ENCODE measurements at places on chromosomes 2 and 18. TPM values are rescaled to one million over a fixed set of nuclear protein-coding genes. Genes with fewer than 3 reads are reported as not detected.

DNA sequence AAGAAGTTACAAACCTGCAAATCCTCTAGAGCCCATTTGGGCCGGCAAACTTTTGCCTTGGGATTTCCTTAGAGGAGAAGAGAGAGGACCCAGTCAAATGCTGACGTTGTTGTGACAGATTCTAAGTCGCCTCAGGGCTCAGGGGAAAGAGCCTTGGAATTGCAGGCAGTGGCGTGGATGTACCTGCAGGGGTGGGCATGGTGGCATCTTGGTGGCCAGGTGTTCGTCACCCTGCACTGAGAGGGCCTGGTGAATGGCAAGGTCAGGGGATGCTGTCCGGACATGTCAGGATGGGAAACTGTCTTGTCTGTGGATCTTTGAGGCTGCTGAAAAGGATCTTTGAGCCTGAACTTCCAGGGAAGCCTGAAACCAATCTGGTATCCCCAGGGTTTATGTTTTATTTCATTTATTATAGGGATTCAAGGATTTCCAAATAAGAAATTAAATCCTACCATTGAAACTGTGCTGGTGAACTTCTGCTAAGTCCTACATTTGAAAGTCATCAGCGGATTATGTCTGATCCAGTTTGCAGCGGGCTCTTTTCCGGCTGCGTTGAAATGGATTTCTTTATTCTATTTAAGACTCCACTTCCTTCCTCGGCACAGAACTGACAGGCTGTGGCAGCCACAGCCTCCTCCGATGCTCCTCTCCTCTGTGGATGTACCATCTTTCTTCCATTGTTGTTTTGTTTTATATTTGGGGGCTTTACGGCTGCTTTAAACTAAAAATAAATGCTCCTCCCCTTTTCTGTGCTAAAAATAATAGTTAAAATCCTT lies 207.6 kb downstream of the AGAP1 start:
- no peak for DNase-seq

DNA sequence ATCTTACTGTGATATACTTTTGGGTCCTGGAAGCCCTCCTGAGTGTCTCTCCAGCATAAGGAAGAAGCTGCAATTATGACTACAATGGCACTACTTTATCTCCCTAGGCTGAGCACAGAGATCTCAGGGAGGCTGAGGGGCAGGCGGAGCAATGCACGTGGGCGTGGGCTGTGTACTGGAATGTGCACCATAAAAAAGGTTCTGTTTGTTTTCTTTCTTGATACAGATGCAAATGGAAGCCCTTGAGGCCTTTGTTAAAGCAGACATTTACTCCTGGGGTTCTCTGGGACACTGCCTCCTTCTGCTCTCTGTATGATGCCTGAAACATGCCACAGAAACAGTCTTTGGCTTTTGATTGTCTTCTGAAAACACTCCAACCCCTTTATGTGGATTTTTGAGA lies 79.1 kb upstream of the DLX2 start:
- DNase-seq = no peak

DNA sequence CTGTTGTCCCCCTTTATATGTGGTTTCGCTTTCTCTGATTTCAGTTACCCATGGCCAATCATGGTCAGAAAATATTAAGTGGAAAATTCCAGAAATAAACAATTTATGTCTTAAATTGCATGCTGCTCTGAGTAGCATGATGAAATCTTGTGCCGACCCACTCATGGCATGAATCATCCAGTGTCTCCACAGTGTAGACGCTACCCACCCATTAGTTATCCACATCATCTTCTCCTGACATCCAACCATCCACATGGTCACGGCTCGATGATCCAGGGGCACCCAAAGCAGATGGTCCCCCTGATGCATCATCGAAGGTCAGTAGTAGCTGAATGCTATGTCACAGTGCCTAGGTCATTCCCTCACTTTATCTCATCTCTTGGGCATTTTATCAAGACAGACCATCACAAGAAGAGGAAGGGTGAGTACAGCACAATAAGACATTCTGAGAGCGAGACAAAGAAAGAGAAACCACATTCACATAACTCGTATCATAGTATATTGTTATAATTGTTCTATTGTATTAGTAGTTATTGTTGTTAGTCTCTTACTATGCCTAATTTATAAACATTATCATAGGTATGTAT lies 44.1 kb upstream of the ACKR3 start:
- no peak for DNase-seq

DNA sequence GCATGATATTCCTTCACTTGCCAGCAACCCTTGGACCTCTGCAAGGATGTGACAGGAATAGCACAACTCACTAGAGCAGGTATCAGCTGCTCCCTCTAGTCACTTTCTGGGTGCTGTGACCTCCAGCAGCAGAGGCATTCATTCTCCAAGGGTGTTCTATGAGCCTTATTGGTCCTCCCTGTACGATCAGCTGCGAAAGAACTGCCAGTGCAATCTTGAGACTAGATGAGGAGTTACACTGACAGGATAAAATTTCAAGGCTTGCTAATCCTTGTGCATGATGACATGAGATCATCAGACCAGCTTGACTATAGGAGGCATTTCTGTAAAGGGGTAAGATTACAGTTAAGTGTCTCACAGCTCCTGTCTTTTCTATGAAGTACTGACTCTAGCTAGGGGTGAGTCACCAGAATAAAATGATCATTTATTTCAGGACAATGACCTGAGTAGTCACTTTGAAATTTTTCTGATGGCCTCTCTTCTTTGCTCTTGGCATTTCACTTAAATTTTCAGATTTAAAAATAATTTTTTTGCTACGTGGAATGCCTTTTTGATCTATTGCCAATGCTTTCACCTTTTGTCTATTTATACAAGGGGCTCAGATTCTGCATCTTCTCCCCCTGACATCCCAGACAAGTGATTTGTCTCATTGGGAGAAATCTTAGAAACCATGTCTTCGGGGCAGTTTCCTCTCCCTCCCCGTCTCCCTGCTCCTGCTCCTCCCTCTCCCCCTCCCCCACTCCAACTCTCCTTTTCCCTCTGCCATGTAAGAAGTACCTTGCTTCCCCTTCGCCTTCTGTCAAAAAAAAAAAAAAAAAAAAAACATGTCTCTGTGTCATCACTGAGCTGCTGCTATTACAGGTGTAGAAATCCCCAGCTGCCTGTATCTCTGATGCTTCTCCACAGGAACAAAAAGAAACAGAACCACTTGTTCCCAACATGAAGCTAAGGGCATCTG lies 49.2 kb upstream of the FRZB start:
- DNase-seq = no peak

DNA sequence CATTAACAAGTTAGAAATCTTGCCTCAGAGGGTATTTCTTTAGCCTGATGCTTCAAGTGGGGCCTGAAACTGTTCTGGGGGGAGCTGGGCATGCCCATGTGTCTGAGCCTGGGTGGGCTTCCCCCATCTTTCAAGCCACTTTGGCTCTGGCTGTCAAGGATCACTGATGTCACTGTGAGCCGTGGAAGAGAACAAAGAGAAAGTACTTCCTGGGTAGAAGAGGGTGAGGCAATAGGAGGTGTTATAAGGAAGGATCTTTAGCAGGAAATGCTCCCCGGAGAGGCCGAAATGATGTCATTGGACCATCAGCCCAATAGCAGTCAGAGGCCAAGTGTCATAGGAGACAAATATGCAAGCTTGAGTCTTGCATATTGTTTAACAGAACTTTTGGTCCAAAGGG lies 228.4 kb upstream of the MEX3C start:
- DNase-seq = no peak

DNA sequence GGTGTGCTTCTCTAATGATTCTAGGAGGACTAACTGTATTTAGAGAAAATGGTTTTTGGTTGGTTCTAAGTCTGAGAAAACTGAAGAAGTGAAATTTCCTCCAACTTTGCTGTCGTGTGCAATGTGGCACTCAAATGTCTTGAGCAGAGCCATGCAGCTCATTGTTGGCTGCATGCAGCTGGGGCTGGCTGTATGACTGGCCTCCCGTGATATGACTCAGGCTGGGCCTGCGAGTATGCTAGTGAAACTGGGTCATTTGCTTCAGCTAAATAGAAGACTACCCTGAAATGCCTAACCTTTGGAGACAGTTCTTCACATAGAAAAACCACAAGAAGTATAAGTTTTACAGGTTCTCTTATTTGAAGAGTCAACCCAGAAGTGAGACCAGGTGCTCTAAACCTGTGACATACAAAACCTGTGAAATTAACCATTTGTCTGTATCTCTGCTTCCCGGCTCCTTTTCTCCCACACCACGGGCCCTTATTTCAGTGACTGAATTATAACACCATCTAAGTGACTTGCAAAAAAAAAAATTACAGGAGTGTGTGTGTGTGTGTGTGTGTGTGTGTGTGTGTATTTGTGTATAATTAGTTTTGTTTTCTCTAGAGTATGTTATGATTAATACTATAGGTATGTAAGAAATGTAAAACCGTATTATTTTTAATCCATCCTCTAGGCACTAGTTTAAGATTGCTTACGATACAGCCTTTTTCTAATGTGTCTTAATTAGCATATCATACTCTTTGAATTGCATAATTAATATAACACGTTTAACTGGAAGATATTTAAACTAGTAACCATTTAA lies 15.9 kb downstream of the POLI start:
- DNase-seq = peak; percentile 61

DNA sequence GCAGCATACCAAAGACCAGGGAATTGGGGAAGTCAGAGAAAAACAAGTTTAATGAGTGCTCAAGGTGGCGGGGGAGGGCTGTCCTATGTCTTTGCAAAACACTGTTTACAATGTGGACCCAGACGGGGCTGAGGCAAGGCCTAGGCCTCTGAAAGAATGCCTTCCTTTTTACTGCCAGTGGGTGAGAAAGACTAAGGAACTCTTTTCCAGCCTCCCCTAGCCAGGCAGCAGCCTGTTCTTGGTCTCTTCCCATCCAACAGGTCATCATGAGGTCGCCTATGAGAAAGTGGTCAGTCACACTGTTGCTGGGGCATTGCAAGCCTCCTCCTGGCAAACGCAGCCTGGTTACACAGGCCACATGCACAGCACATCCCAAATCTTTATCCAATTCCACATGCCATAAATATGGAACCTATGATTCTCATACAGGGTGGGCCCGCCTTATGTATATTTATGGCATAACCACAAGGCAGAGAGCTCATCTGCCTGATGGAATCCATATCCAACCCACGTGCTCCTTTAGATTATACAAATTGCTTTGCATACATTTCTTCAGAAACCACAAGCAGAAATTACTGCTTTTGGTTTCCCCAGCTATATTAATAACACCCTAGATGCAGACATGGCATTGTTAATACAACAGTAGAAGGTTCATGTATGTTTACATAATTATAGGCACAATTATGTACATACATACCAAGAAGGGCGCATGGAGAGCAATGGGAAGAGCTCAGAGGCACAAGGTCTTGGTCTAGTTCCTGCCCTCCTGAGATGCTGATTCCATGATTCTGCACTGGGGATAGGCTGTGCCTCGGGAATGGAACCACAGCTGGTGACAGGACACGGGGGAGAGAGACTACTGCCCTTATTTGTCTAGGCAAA lies 48.6 kb downstream of the NRP2 start:
- no peak for DNase-seq

FAM110C gene
- 0.05 TPM for total RNA-seq

SERPINB11 gene
- total RNA-seq = not detected

- DNase-seq = no peak
These were observed 1232.6 kb upstream of the NRXN1 start for GRCh38 chr2:52264488-52264887.

KATNAL2 gene
- 2.2 TPM for total RNA-seq

- no peak for DNase-seq
These were observed 8.9 kb downstream of the EPC2 start for GRCh38 chr2:148653437-148653836.

DNA sequence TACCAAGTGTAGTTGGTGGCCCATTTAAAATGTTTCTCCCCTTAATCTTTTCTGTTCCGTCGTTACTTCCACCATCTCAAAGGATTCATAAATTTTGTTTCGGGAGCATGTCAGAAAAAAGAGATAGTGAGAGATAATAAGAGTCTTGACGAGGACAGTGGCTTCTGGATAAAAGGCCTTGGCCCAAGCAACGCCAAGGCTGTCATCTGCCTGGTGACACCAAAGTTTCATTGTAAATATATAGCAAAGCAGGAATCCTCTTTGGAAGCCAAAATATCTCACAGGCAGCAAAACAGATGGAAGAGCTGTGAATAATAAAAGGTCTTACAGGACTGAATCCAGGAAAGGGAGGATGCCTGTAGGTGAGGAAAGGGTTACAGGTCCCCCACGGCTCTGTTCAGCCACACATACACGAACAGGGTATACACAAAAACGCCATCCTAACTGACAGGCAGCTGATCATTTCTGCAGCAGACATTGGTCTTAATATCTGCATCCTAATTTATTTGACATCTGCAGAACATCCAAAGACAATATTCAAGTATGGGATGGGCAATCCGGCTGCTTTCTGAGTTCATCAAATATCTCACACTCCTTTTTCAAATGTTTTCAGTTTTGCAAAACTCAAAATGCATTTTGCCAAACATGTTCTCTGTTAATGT lies 382.8 kb downstream of the OSR1 start:
- DNase-seq = no peak

DNA sequence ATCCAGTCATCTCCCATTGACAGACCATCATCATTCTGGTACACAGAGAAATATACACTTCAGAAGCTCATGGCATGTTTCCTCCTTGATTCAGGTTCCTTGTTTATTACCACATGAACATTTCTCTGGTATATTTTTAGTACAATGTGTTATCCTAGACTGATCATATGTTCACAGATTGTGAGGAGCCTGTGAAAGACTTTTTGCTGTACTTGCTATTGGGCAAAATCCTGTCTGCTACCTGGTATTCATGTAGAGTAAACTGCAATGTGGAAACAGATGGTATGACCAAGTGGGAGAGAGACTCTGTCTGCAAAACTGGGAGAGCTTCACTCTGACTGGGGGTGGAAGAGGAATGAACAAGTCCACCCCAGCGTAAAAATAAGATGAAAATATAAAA lies 657.2 kb downstream of the IRS1 start:
- no peak for DNase-seq

RNF25 gene
- total RNA-seq = 35.6 TPM

DNA sequence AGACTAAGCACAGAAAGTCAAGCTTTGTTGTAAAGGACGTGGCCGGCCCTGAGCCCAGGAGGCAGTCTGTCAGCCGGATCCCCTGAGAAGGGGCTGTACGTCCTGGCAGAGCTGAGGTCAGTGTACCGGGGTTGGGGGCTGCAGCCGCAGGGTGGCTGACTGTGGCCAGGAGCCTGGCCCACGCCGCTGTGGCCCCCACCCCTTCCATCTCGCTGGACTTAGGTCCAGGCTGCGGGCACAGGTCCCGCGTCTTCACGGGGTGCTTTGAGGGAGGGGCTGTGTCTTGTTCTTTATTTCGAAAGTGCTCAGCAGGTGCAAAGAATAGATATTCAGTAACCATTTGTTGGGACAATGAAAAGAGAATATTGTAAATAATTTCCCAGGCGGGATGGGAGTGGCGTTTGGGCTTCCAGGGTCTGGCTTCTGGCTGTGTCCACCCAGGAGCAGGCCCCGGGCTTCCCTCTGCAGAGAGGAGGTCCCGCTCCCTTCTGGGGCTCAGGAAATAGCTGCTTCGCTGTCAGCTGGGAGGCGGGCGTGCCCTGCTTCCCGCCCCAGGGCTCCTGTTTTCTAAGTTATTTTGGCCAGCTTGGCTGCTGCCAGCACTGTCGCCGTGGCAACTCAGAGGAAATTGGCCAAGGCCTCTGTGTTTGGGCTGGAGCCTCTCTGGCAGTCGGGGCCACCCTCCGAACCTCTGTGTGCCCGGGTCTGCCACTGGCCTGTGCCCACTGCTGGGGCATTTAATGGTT lies 7.4 kb downstream of the NFATC1 start:
- DNase-seq = no peak

M1AP gene
- 0.94 TPM for total RNA-seq

- no peak for DNase-seq
These were observed 8.7 kb upstream of the KIAA2012 start for GRCh38 chr2:202064171-202064880.

- no peak for DNase-seq
These were observed 29.8 kb upstream of the ZNF385B start for GRCh38 chr2:179891237-179891636.

GRCh38 chr18:7190547-7191156 lies 40.2 kb upstream of the LRRC30 start:
- no peak for DNase-seq

Measured in thymus (tissue), 14 donors.